ENCODE measurements at places on chromosomes 1 and 21.

- peak; percentile 16 for DNase-seq
These were observed 32.7 kb downstream of the FHAD1 start for GRCh38 chr1:15279576-15280230.

DNA sequence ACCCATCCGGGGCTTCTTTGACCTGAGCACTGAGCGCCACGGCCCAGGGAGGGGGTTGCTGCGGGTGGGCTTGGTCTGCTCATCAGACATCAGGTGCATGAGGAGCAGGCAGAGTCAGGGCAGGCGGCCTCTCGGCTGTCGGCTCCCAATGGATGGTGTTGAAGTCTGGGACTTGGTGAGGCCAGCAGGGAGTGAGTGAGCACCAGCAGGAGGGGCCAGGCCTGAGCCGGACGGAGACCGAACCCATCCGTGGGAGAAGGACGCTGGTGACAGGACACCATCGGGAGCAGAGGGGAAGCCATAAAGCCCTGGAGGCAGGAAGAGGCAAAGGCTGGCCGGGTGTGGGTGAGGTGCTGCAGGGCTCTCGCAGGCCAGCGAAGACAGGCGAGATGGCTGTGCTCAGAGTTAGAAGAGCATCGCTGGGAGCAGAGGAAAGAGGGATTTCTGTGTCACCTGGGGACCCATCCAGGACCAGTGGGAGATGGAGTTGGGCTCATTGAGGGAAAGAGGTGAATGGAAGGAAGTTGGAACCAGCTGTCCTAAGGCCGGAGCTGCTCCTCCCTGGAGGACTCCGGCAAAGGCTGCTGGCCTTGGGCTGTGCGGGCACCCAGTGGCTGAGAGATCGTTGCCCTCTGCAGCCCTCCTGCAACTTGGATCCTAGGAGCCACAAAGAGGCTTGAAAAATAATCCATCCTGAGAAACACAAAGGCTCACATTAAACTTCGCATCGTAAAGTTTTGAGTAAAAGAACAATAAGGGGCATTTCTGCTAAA lies 49.9 kb downstream of the PDE9A start:
- no peak for DNase-seq

DNA sequence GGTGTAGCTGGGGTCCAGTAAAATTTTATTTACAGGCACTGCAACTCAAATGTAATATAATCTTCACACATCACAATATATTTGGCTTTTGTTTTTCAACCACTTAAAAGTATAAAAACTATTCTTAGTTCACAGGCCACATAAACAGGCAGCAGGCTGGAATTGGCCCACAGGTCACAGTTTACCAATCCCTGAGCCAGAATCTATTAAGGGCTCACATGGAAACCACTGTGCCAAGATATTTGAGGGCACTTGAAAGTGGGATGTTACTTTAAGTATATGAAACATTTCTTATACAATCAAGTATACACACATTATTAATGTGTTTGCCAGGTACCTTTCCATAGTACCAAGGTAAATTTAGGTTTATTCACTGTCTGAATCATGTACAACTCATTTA lies 71.9 kb upstream of the PRDX6 start:
- DNase-seq: no peak

DNA sequence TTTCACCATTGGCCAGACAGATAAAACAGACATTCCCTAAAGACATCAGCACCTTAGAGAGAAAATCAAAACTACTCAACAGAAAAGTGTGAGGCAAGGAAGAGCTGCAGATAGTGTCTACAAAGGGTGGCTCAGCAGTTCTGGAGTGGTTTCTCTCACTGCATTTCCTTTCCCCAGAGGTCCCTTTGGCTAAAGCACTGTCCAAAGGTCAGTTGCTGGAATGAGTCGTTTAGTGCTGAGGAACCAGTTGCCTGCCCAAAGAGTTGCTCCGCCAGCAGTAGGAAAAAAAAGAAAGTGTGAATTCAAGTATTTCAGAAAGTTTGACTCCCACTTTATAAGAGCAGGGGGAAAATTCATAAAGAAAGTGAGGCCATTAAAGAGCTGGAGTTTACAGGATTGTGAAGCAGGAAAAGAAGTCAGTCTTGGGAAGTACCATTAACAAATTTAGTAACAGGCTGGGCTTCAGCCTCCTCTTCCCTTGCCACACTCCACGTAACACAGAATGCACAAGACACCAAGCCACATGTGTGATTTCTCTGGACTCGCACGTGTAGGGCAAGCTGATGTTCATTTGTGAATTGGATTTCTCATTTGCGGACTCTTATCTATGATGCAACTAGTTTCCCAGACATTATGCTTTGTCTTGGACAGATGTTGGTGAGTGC lies 122.2 kb downstream of the RUNX1 start:
- DNase-seq: no peak

DNA sequence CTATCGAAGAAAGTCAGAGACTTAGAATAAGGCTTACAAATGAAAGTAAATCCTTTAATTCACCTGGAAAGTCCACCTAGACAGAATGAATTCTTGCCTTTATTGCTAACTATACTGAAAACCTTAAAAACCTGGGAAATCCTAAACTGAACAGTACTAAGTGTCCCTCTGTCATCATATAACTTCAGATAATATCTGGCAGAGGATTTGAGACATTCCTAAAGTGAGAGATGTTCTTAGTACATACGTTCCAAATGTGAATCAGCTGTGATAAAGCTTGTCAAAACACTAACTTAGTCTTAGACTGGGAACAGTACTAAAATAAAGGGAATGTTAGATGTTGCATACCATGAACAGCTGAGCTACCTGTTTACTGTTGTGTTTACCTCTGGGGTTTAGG lies 121.7 kb downstream of the TNFSF18 start:
- no peak for DNase-seq

All from epithelial cell of proximal tubule (primary cell).